ENCODE measurements at places on chromosomes 1 and 21.

GRCh38 chr1:19869929-19870328 lies 12.3 kb upstream of the OTUD3 start:
- DNase-seq, result no peak

DNA sequence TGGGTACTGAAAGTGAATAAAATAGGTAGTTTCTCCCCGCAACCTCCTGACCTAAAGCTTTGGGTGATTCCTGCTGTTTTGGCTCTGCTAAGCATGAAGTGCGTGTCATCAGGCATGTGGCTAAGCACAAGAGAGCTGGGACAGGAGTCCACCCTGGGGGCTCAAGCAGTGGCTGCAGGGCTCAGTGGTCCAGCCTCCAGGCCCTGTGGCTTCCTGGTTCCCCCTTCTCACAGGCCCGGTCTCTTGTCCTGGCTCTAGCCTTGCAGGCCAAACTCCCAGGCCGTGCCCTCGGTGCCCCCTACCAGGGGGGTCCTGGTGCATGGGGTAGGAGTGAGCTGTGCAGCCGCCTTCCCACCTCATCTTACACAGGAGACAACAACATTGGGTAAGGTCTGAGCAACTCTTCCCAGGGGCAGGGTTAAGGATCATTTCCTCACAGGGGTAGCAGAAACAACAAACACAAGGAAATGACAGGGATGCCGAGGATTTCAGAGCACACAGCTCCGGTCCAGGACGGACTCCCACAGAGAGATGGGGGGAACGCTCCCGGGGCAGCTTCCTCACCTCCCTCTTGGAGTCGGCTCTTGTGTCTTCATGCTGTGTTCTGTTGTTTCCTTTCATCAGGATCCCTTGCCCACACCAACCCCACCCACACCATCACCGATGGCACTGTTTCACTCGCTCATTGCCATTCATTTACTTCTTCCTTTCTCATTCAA lies 19.8 kb upstream of the SLC2A1 start:
- DNase-seq, result no peak

DNA sequence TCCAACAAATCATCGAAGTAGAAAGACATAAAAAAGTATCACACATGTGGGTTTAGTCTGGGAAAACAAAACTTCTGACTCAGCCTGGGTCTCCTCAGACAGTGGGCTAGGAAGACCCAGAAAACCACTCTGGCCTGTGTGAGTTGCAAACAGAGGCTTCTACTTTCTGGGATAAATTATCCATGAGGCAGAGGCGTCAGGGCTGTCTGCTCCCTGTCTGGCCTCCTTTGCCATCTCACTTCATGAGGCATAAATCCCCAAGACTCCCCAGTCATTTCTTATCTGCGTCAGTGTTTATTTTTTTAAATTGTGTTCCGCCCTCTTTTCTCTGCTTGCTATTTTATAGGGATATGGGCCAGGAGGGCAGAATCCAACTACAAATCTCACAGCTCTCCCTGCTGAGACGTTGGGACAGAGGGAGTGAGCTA lies 80.6 kb upstream of the TRABD2B start:
- DNase-seq, result no peak

GRCh38 chr1:202577381-202577780 lies 132.9 kb downstream of the SYT2 start:
- DNase-seq, result no peak

DNA sequence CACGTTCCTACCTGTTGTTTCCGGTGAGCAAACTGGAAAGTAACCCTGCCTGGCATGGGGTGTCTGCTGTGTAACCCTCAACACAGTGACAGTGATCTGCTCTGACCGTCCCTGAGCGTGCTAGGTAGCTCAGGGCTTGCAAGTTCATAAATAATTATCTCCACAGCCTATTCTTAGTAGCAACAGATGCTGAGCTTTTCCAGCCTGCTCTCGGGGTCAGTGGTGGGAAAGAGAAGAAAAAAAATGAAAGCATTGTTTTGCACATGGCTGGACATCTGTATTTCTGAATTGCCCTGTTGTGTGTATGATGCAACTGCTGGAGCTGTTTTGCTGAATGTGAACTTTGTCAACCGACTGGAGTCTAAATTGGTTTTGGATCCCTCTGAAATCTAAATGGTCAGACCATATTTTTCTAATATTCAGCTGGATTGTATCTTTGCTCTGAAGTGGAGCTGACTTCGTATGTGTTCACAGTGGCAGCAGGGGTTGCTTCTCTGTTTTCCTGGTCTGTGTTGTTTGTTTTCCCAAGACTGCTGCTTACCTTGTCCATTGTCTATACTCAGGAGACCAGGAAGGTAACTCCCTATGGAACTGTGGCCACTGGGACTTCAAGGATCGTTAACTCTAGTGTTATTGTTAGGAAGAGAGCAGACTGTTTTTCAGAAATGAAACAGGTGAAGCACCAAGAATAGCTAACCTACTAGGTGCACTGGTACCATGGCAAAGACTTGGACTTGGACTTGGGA lies 27.0 kb downstream of the TGFB2 start:
- DNase-seq, result no peak

DNA sequence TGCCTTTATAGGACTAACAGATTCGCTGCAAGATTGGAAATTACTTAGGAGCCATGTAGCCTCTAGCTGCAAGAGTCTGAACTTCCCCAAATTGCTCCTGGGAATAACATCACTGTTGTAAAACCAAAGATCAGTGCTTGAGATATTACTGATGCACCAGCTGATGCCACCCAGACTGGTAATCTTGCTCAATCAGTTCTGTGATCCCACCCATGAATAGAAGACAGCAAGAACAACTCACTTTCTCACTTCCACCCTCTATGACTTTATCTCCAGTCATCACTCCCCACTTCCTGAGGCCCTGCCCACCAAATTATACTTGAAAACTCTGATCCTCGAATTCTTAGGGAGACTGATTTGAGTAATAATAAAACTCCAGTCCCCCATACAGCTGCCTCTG lies 1011.1 kb downstream of the PLA2G4A start:
- DNase-seq, result no peak

- no peak for DNase-seq
Measured at GRCh38 chr21:38958940-38959691, 153.4 kb downstream of the ETS2 start.

GRCh38 chr1:39970274-39970673 lies 15.3 kb downstream of the MFSD2A start:
- DNase-seq, result no peak

GRCh38 chr1:83500987-83501591 lies 497.8 kb downstream of the TTLL7 start:
- no peak for DNase-seq

DNA sequence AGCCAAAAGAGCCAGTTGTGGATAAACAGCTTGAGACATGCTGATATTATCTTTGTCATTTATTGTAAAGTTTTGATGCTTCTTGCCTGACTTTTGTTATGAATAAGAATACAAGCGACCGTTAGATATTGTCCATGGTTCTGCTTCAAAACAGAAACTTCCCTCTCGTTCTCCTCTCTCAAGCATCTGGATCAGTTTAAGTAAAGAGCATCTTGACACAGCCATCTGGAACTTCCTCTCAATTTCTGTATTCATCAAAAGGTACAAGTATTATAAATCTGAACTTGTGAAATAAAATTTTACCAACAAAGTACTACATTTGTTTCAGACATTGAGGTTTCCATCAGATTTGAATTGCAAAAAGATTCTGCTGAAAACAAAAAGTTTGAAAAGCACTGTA lies 36.4 kb upstream of the CLDN14 start:
- no peak for DNase-seq

DNA sequence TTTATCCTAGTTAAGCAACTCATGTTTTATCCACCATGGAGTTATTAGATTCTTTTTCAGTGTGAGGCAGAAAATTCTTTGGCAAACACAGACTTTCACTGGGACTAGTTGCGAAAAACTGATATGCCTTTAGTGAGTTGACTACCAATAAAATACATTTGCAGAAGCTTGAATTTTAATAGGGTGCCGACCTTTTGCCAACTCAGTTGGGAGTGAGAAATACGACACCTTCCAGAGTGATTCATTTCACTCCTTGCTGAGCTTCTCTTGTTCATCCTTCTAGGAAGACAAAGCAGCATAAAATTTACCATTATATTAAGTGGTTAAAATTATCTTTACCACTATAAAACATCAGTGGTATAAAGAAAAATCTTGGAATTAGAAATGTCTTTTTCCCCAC lies 1.2 kb upstream of the KRTAP23-1 start:
- DNase-seq, result no peak

DNA sequence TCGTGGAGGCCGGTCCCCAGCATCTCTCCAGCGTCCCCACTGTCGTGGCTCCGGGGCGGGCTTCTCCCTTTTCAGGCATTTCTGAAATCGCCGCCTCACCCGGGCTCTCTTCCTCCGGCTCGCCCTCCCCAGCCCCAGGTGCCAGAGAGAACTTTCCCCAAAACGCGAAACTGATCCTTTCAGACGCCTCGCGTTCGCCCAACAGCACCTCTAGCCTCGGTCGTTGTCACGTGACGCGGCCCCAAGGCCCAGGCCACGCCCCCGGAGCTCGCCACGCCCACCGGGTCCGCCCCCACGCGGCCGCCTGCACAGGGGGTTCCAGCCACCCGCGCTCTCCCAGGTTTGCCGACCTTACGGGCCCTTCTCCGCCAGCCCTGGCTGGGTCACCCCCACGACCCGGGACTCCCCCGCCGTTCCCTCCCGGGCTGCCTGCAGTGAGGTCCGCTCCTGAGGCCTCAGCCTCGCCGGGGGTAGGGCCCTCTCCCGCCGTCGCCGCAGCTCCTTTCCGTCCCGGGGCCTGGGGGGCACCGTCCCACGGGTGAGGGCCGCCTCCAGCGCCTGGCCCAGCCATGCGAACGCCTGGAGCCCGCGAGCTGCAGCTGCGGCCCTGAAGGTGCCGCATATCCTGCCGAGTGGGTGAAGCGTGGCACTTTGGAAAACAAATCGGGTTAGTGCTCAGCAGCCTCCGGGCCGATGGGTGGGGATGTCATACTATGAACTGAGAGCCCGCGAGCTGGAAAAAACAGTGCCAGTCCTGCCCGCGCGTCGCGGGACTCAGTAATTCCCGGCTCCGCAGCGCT lies 21.0 kb downstream of the H3-3A start:
- no peak for DNase-seq

GRCh38 chr1:30511563-30511962 lies 211.8 kb downstream of the MATN1 start:
- no peak for DNase-seq

GRCh38 chr1:69568421-69569174 lies 876 bp downstream of the LRRC7 start:
- DNase-seq, result no peak

GRCh38 chr1:43522776-43523480 lies 7.8 kb upstream of the PTPRF start:
- DNase-seq, result no peak

- no peak for DNase-seq
Measured at GRCh38 chr1:182051938-182052337, 9.6 kb downstream of the ZNF648 start.

- DNase-seq, result peak; percentile 69
Measured at GRCh38 chr1:26405281-26405915, 5.2 kb upstream of the LIN28A start.

DNA sequence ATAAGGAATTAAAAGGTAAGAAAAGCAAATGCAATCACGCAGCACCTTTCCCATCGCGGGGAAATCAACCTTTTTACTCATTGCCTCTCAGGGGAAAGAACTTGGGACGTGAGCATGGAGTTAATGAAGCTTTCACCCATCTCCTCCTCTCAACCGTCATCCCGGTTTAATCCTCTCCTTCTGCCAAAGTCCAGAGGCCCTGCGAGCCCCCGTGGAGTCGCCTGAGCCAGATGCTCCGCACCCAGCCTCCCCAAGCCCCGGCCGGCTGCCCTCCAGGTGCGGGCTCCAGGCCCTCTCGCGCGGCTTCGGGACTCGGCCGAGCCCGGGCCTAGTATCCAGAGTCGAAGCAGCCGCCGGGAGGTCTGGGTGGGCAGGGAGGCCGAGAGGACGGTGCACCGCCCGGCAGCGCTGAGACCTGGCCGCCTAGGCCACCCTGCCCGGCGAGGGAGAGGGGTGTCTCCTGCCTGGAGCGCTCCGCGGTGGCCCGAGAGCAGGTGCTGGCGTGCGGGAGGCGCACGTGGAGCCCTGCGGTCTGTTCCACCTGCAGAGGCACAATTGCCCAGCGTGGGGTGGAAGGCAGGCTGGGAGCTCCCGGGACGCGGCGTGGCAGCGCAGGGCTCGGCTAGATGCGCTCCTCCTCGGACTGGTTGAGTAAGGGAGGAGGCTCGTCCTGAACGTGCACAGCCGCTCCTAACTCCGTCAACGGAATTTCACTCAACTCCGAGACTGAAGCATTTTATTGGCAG lies 218.5 kb downstream of the SDCCAG8 start:
- DNase-seq, result no peak

DNA sequence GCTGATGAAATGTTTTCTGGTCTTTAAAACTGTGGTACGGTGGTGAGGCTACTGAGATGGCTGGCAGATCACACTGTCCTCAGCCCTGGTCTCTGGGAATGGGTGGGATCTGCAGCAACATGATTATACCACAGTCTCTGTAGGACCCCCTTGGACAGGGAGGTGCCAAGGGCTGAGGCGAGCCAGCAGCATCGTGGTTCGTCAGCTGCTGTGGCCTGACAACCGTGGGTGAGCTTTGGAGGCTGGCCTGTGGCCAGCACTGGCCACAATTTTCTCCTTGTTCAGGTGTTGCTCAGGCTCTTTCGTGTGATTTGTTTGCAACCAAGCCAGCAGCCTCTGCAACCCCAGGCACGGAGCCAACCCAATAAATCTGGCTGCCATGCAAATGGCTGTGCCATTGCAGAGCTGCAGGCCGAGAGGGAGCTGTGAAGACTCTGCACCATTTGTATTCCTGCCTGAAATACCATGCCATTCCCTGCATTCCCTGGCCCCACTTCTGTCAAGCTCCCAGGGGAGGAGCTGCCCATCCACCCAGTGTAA lies 70.9 kb downstream of the PCP4 start:
- no peak for DNase-seq

- DNase-seq, result no peak
Measured at GRCh38 chr1:243473227-243474135, 217.6 kb downstream of the SDCCAG8 start.

DNA sequence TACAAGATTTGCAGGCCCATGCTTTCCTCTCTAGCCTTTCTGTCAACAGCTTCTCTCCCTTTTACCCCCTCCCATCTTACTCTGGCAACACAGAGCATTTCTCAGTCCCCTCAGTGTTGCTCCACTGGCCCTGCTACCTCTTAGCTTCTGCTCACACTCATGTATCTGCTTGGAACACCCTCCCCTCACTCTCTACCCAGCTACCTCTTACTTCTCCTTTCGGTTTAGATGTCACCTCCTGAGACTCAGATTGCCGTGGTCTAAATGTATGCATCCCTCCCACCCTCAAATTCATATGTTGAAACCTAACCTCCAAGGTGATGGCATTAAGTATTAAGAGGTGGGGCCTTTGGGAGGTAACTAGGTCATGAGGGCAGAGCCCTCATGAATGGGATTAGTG lies 80.1 kb downstream of the FOXD2 start:
- DNase-seq, result no peak

- no peak for DNase-seq
Measured at GRCh38 chr21:29195981-29196669, 65.7 kb downstream of the MAP3K7CL start.

GRCh38 chr1:85504417-85504816 lies 39.5 kb upstream of the DDAH1 start:
- no peak for DNase-seq

- DNase-seq, result no peak
Measured at GRCh38 chr1:110583505-110583904, 22.7 kb downstream of the KCNA2 start.
